Kidney epithelial cell (primary cell): ENCODE measurements at places on chromosomes 6 and 20. TPM values are rescaled to one million over a fixed set of nuclear protein-coding genes. Genes with fewer than 3 reads are reported as not detected.

DNA sequence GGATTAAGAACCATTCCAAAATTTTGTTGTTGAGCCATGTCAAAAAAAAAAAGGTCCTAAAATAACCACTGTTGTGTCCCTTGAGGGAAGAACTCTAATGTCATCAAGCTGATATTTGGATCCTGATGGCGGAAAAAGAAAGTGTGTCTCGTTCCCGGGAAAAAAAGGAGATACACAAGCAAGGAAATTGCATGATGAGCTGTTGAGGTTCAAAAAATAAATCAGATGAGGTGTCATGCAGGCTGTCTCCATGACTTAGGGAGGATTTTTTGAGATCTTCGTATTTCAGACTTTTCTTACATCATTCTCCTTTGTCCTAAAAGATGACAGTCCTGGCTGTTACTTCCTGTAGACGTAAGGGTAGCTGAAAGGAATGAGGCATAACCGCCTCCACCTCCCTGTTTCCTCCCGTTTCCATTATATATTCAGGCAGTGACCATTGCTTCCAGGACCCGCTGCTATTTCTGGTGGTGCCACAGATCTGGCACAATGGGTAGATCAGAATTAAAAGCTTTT, 117.3 kb upstream of the TNFAIP3 start:
- DNase-seq, result no peak

GRCh38 chr6:38176797-38177751, 357.5 kb downstream of the ZFAND3 start:
- DNase-seq, result no peak

GRCh38 chr20:62583424-62583920, 58.8 kb upstream of the SLCO4A1 start:
- no peak for DNase-seq

DNA sequence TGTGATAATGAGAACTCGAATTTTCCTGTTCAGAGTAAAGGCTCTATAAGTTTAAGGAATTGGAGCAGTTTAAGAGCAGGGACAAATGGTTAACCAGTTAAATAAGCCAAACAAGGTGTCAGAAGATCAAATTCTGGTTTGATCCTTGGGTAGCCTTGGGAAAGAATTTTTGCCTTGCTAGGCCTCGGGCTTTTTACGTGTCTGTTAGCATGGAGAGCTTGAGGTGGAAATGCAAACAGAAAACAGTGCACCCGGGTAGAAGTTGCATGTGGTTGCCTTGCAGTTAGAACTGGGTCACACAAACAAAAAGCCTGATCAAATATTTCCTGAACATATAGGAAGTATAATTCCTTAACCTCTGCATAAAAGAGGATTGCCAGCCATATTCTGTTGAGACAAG, 58.3 kb downstream of the RIN2 start:
- DNase-seq, result no peak

GRCh38 chr6:6026513-6027205, 19.9 kb upstream of the NRN1 start:
- DNase-seq, result no peak

- DNase-seq, result no peak
Observed at GRCh38 chr20:62141397-62142251, 1.6 kb downstream of the PSMA7 start.

GRCh38 chr20:17023806-17024205, 203.0 kb upstream of the PCSK2 start:
- DNase-seq, result no peak

DNA sequence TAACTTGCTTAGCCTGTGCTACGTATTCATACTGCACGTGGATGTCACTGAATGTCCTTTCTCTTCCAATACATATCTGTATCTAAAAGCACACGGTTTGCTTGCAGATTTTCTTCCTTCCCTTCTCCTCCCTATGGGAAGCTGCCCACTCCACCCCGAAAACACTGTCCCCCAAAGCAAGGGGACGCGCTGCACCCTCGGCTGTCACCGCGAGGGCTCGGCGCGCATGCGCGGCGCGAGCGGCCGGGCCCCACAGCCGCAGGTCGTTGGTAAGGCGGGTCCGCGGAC, 659 bp downstream of the TMX4 start:
- DNase-seq, result peak; percentile 1

DNA sequence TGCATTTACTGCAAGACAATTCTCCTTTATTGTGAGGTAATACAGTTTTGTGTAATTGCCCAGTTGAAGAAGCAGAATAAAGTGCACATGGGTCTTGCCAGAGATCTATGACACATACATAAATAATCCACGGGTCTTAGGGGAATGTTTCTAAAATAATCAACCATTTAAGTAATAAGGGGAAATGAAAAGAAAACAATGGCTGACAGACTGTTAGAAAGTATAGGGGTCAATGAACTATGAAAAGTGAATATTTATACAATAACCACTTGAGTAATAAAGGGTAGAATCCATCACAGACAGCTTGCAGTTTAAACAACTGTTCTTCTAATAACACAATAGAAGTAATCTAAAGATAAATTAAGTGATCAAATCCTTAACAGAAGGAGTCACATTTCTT, 477.2 kb downstream of the EYS start:
- DNase-seq, result no peak

GRCh38 chr6:1574083-1574761, 35.5 kb upstream of the FOXC1 start:
- no peak for DNase-seq

DNA sequence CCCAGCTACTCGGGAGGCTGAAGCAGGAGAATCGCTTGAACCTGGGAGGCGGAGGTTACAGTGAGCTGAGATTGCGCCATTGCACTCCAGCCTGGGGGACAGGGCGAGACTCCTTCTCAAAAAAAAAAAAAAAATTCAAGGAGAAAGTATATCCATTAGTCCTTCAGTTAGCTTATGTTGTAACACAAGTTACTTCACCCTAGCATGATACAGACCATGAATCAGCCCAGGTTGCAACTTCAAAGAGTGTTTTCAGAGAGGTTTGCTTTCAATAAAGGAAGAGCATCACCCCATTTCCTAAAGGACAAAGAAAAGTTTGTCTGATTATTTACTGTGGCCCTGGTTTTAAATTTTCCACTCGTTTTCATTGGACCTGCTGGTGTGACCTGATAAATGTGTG, 73.0 kb downstream of the SERAC1 start:
- DNase-seq, result no peak

- DNase-seq, result no peak
Observed at GRCh38 chr20:34010405-34010931, 16.8 kb downstream of the RALY start.

DNA sequence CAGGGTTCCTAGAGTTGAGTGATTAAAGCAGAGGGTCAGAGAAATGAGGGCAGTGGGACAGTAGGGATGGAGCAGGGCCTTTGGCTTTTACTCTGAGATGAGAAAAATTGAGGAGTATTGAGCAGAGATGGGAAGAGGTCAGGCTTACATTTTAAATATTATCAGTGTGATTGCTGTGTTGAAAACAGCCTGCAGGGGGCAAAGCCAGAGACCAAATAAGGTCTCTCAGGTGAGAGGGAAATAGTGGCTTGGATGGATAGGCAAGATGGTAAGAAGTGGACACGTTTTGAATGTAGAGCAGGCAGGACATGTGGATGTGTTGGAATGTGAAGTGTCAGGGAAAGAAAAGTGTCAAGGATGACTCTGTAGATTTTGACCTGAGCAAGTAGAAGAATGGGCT, 105.0 kb upstream of the MAP3K7 start:
- DNase-seq, result no peak

GRCh38 chr6:66179361-66179760, 472.3 kb upstream of the EYS start:
- DNase-seq, result no peak

GRCh38 chr6:152981219-152981618, 1.6 kb downstream of the FBXO5 start:
- DNase-seq, result no peak

GRCh38 chr6:20918868-20919267, 384.6 kb downstream of the CDKAL1 start:
- no peak for DNase-seq

DNA sequence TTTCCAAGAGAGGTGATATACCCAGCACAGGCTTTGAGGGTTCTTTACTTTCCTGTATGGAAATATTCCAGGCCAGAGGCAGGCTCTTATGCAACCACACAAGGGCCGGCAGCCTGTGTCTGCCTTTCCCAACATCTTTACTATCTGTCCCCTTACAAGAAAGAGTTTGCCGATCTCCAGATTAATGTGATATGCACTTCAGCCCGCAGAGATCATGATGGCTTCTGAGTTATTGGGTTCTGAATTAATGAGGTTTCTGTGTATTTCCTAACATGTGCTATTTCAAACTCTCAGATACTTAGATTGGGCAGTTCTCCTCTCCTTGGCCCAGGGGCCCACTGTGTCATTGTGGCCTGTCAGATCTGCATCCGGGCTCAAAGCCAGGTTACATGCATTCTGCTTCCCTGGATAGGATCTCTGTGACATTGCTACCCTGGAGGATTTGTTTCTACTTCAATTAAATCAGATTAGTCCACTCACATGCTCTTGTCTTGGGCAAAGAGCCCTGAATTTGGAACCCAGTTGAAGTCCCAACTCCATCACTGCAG, 56.6 kb downstream of the TGM2 start:
- no peak for DNase-seq

- peak; percentile 83 for DNase-seq
Observed at GRCh38 chr6:44339763-44340625, 2.5 kb upstream of the SPATS1 start.

- DNase-seq, result no peak
Observed at GRCh38 chr6:157033428-157034140, 256.4 kb downstream of the ARID1B start.

GRCh38 chr20:63325021-63325471, 32.1 kb downstream of the COL20A1 start:
- no peak for DNase-seq

DNA sequence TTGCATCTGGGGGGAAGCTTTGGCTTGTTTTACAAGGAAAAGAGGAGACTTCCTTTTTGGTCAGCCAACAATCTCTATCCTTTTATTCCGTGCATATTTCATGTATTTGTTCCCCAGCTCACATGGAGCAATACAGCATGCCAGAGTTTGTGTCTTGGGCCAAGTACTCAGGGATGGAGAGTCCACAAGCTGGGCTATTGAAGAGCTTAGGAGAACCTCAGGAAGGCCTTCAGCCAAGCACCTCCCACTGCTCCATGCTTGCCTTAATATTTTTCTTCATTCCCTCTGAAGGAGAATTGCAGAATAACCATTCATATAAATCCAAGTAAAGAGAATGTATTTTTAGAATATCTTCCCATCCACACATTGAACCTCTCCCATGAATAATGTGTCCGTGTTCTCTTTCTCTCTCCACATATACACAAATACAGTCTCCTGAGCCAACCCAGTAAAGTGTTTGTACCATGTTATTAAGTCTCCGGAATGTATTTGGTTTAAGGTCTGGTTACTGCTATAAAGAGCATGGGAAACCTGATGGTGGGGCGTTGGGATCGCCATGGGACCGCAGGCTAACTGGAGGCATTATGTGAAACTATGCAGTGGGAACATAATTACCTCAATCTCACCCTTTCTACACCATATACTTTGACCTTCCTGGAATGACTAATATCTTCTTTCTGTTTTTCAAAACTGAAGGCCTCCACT, 3.0 kb downstream of the LAMA4 start:
- peak; percentile 35 for DNase-seq

- no peak for DNase-seq
Observed at GRCh38 chr20:61765871-61766654, 299.6 kb downstream of the TAF4 start.

DNA sequence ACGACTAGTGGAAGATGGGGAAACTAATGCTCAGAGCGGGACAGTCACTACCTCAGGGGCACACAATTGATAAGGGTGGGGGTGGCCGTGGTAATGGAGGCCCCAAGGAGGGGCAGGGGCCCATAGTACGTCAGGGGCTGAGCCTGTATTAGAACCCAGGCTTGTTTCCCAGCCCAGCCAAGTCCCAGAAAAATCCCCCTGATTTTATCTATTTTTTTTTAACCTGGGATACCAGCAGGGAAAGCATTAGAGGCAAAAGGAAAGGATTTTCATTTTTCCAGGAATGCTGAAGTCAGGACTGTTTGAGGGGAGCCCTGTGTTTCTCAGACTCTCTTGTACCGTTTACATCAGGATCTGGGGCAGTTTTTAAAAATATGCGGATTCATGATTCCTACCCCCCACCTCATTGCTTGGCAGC, 382 bp downstream of the MYH7B start:
- DNase-seq, result no peak

- no peak for DNase-seq
Observed at GRCh38 chr6:12608016-12608860, 108.3 kb upstream of the PHACTR1 start.

GRCh38 chr6:151008425-151008824, 142.9 kb downstream of the MTHFD1L start:
- DNase-seq, result no peak

DNA sequence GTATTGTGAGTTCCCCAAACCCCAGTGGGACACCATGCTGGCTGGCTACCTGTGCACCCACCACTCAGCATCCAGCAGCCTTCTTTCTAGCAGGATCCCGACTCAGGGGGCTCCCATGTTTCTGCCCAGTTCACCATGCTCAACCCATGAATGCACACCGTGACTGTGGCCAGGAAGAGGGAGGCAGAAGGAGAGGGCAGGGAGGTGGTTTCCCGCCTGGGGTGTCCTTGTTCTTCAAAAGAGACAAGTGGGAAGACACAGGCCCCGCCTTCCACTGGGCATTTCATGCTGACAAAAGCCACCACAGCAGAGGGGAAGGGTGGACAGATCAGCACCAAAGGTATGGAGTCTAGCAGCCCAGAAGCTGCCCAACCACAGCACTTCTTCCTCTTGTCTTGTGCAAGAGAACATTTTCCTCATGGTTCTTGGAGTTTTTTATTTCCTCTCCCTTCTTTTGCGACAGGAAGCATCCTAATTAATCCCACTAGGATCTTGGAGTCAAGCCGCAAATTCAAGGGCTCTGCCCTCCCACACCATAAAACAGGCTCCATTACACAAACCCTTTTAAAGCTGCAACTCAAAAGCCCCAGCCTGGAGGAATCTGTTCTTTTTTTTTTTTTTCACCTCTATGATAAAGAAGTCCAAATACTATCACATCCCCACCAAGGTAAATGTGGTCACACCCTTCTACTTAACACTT, 13.5 kb upstream of the ANKRD60 start:
- no peak for DNase-seq

Gene RIMS1
- 0.38 and 0.55 TPM in 2 replicates for total RNA-seq

Gene STXBP5
- total RNA-seq, result 15.8 and 18.6 TPM in 2 replicates

Gene MICA
- total RNA-seq, result 33.2 and 48.8 TPM in 2 replicates

Gene ADAM33
- total RNA-seq, result 0.13 and 0.41 TPM in 2 replicates

Gene CDS2
- total RNA-seq, result 36.9 and 38.1 TPM in 2 replicates

Gene OVOL2
- 3.1 and 4.4 TPM in 2 replicates for total RNA-seq

Gene ZKSCAN8
- 16.4 and 17.9 TPM in 2 replicates for total RNA-seq

Gene OTOR
- not detected in 2 replicates for total RNA-seq

Gene CD164
- 155 and 157 TPM in 2 replicates for total RNA-seq

Gene ALDH8A1
- total RNA-seq, result 0.46 and 9.3 TPM in 2 replicates

Gene SLC22A16
- total RNA-seq, result 0.71 TPM in 1 of 2 replicates, not detected in the other

Gene SENP6
- 68.5 and 70.4 TPM in 2 replicates for total RNA-seq

Gene SEL1L2
- total RNA-seq, result not detected in 2 replicates

Gene PTPRT
- total RNA-seq, result 0.25 TPM in 1 of 2 replicates, not detected in the other

Gene TAF11
- total RNA-seq, result 22.5 and 27.5 TPM in 2 replicates

Gene CALHM4
- total RNA-seq, result not detected in 2 replicates

Gene BMP5
- total RNA-seq, result under 0.01 TPM in 1 of 2 replicates, not detected in the other

Gene CALHM6
- total RNA-seq, result 0.75 and 4.8 TPM in 2 replicates

Gene CLIC5
- 3.2 and 3.5 TPM in 2 replicates for total RNA-seq

Gene EPPIN
- total RNA-seq, result not detected in 2 replicates

Gene LHFPL5
- total RNA-seq, result not detected in 2 replicates

Gene NOTCH4
- 2.4 and 2.9 TPM in 2 replicates for total RNA-seq

Gene PRDM13
- total RNA-seq, result 0.04 TPM in 1 of 2 replicates, not detected in the other

Gene HAO1
- not detected in 2 replicates for total RNA-seq

Gene GABRR2
- not detected in 2 replicates for total RNA-seq
